ENCODE measurements at places on chromosomes 4 and X. TPM values are rescaled to one million over a fixed set of nuclear protein-coding genes. Genes with fewer than 3 reads are reported as not detected.

Gene SMPX
- total RNA-seq: not detected

Gene GRPEL1
- total RNA-seq: 21.9 TPM

Gene BEX1
- total RNA-seq: 3.0 TPM

Gene GPRASP1
- 14.9 TPM for total RNA-seq

Gene CPXCR1
- not detected for total RNA-seq

Gene S100G
- not detected for total RNA-seq

Gene BTK
- 6.0 TPM for total RNA-seq

Gene ATP2B3
- total RNA-seq: not detected

Gene IL2RG
- 90.0 TPM for total RNA-seq

Gene LRRC66
- 44.8 TPM for total RNA-seq

Gene PLXNB3
- 2.7 TPM for total RNA-seq

Gene TMEM131L
- 8.6 TPM for total RNA-seq

Gene FAT4
- total RNA-seq: 6.3 TPM

Gene TEX13B
- total RNA-seq: not detected

Gene ACE2
- total RNA-seq: 141 TPM
